ENCODE measurements at places on chromosomes 12 and 14.

GRCh38 chr12:442235-442884 lies 17.4 kb upstream of the B4GALNT3 start:
- DNase-seq: peak; percentile 70

DNA sequence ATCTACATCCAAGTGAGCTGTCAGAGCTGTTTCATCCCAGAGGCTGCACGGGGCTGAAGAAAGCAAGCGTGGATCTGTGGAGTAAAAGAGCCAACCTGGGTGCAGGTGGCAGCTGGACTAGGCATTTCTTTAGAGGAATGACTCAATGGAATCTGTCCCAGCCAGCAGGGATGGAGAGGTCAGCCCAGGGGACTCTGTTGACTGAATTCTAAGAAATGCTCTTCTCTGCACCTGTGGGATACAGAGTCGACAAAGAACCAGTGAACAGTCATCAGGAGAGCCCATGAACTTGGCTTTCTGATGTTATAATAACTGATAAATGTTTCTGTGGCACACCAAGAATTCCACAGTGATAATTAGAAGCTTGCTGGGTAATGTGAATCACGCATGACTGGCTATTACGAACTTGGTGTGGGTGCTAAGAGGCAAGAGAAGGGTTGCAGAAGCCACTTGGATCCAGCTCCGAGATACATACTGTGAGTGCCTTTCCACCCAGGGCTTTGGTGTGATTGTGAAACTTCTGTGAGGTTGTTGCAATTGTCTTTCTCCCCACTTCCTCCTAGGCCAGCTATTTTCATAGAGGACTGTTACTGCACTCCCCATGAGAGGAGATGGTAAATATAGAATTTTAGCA lies 16.2 kb downstream of the PYGL start:
- DNase-seq: no peak

DNA sequence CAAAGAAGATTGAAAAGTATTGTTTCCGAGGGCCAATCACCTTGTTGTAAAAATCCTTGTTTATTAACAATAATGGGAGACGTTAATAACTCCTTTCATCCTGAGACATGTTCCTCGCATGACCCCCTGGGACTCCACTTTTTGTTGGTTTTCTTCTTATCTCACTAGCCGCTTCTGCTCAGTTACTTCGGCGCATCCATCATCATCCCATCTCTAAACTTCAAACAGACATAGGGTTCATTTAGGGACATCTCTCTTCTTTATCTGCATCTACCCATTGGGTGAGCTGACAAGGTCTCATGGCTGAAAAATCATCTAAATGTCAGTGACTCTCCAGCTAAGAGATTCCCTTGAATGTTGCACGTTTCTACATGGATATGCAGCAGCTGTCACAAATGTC lies 252.2 kb downstream of the ANO2 start:
- no peak for DNase-seq

DNA sequence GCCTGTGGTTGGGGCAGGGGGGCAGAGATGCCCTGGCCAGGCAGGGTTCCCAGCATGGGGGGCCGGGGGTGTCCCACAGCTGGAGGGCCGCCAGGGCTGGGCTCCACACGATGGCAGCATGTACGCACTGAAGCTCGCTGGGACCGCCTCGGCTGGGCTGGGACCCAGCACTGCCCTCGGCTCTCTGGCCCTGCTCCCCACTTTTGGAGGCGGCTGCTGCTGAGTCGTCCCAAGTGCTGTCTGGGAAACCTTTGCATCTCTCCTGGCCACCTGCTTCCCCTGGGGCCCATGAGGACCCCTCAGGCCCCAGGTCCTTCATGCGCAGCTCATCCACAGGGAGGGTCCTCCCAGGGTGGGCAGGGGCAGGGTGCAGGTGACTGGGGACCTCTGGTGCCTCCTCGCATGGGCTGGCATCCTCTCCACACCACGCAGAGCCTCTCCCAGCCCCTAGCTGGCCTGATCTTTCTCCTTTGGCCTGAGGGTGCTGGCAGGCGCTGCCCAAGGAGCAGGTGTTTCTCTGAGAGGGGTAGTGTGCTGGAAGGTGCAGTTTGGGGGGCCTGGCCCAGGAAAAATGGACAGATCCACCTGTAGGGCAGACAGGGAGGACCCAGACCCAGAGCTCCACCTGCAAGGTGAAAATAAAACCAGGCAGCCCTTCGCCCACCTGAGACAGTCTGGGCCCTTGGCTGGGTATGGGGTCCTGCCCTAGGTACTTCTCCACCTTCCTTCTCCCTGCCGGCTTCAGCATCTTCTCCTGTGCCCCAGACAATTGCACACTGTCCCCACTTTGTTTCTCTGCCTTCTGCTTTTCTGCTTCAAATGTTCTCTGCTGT lies 46.9 kb downstream of the DLK1 start:
- no peak for DNase-seq

DNA sequence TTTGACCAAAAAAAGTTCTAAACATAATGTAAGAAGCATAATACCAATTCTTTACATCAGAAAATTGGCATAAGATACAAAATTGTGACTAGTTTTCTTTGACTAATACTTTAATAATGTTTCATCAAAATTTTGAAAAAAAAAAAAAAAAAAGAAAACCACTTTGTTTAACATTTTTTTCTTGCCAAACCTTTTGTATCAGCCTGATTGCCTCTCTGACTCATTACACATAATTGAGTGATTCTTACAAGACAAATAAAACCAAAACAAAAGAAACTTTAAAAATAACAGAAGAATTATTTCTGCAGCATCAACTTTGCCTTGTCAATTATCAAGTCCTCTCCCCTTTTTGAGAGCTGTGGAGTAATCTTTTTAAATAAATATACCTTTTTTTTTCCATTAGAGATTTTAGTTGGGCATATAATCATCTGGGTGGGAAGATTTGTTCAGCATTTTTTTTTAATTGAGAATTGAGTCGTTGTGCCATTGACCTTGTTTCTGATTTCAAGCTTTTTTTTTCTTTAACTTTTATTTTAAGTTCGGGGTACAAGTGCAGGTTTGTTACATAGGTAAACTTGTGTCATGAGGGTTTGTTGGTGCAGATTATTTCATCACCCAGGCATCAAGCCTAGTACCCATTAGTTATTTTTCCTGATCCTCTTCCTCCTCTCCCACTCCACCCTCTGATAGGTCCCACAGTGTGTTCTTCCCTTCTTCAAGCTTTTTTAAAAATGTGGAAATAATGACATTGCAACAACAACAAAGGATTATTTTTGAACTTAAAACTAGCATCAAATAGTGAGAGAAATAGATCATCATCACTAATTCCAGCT lies 45.8 kb upstream of the HMGA2 start:
- no peak for DNase-seq

DNA sequence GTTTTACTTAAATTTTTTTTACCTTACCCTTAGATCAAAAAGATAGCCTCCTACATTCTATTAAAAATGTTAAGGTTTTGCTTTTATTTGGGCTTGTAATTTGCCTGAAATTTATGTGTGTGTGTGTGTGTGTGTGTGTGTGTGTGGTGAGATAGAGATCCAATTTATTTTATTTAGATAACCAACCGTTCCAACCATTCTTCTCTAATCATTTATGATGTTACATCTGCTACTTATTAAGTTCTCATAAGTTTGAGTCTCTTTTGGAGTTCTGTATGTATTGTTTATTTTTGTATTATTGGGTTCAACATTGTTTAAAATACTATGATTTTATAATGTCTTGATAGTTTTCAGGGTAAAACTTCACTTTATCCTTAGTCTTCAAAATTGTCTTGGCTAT lies 70.6 kb upstream of the PAWR start:
- no peak for DNase-seq

DNA sequence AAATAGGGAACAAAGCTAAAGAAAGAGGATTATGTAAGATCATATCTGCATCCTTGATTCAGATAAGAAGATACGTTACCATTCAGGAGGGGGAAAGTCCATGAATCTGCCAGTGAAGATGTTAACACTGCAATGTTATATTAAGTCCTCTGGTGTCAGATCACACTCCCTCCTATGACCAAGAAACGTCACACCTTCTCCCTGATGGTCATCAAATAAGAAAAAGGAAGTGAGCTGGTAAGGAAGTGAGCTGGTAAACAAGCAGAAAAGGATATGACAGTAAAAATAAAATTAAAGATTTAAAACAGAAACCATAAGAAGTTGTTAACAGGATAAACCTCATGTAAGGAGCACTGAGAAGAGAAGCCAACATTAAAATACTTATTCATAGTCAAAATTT lies 340.2 kb downstream of the SEC23A start:
- no peak for DNase-seq

DNA sequence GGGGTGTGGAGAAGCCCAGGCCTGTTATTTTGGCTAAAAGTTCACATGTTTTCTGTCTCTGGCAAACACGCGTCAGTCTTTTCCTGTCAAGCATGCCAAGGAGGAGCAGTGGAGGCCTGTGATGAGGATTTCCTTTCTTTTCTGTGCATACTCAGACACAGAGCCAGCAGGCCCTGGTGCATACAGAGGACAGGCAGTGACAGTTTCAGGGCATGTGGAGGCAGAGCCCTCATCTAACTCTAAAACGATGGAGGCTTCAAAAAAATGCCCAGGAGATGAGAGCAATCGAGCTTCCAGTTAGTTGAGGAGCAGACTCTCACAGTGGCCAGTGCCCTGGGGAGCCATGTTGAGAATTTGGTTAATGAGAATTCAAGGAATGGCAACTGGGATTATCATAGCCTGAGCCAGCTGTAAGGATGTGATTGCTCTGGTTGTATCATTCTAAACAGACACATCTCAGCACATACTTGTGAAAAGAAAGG lies 66.5 kb downstream of the TRAFD1 start:
- DNase-seq: no peak

DNA sequence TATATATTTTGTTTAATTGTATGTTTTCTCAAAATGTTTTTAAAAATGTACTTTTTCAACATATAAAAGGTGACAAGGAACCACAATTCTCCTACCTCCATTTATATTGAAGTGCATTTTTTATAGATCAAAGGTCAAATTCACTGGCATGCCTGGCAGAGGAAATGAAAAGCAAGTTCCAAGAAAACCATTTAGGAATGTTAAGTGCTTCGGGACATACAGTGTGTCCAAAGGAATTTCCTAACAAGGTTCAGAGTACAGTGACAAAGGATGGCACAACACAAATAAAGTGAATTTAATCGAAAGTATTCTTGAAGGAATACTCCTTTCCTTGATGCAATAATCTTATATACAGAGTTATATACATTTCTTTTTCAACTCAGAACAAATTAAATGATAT lies 242.3 kb downstream of the CCER1 start:
- no peak for DNase-seq
